Amniotic stem cell (primary cell): ENCODE measurements at places on chromosomes 2 and 18.

GRCh38 chr2:206379886-206380285 is 63.4 kb upstream of the ADAM23 start:
- no peak for DNase-seq

DNA sequence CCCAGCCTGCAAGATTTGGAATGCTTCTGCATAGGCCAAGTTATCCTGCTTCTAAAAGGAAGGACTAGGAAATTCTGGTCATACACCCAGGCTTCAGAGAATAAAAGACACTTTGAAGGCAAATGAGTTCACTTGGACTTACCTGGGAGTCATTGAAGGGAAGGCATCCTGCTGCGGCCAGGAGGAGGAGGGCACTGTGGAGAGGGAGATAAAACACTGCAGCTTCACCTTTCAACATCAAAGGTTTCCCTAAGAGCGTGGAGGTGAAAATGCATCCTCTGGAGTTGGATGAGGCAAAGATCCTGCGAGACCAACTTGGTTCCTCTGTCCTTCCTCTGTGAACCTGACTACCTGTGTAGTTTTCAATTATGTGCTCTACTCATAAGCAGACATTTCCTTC is 79.5 kb upstream of the RIOK3 start:
- DNase-seq = no peak

- no peak for DNase-seq
Measured at GRCh38 chr2:65656160-65656718, 223.8 kb upstream of the SPRED2 start.

DNA sequence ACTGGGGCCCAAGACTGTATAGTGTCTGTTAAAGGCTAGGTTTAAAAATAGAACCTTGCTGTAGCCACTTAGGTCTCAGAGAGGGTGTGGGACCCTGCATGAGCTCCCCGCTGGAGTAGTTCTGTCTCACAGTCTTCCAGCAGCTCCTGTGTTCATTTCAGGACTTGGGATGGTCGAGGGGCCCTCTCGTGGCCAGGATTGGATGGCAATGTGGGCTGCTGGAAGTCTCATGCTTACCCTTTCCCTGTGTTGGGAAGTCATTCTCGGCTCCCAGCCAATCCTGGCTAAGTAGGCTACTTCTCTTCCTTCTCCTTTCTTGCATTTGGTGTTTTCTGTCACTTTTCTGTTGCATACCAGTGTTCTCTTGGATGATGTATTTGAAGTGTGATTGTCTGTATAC is 284.0 kb upstream of the GCFC2 start:
- no peak for DNase-seq

GRCh38 chr2:137747509-137747908 is 216.8 kb upstream of the HNMT start:
- DNase-seq = no peak

GRCh38 chr2:43178602-43179542 is 47.5 kb downstream of the ZFP36L2 start:
- peak; percentile 27 for DNase-seq

DNA sequence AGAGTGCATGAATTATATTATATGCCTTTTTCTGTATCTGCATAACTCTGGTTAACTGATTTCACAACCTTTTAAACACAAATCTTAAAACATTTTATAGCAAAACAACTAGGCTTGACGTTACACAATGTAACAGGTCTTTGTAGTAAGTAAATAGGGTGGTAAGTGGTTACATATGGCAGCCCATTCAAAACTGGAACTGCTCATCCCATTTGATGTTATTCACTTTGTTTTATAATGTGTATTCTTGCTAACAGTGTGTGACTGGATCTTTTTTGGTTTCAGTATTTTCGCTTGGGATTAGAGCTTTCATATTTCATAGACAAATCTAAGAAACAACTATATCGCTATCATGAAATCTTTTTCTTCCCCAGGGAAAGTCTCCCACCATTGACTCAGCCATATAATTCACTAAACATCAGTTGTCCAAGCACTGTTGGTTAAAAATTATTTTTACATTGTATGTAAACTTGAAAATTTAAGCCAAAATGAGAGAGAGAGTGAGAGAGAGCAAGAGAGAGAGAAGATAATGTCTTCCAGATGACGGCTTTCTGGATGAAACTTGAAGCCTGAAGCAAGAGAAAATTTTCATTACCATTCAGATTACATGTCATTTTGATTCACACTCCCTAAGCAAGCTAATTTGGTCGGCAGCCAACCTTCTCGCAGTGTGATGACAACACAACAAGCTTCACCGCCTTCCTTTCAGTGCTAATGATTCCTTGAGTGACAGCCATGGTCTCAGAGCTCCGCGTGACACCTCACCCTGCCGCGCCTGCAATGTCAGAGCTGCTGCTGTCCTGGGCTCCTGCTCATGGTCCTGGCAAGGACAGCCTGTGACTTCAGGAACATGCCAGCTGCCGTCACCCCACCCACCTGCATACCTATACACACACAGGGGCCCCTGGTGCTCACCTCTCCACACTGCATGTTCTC is 946.9 kb upstream of the SOX11 start:
- DNase-seq = no peak

DNA sequence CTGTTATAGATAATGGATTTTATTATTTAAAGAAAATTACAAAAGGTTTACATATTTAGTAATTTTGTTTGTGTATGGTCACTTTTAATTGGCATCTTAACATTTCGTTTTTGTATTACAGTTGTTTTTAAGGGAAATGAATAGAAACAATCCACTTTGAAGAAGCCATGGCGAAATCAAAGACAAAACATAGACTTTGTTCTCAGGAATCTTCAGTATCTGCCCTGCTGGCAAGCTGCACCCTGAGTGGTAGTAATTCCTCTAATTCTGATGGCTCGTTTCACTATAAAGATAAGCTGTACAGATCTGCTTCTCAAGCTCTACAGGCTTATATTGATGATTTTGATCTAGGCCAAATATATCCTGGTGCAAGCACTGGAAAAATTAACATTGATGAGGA is 2.7 kb downstream of the C18orf54 start:
- no peak for DNase-seq

GRCh38 chr2:236684504-236685256 is 115.1 kb downstream of the ACKR3 start:
- no peak for DNase-seq

DNA sequence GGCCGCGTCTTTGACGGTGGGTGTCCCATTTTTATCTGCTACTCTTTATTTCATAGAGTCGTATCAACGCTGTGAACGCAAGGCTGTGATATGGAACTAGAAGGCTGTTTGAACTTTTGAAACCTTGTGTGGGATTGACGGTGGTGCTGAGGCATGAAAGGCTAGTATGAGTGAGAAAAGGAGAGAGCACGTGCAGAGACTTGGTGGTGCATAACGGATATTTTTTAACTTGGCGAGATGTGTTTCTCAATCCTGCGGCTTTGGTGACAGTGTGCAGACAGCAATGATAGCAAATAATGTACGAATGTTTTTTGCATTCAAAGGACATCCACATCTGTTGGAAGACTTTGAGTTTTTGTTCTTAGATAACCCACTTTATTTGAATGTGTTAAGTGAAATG is 6.2 kb downstream of the HES6 start:
- no peak for DNase-seq

- no peak for DNase-seq
Measured at GRCh38 chr2:216540920-216541319, 42.3 kb downstream of the RPL37A start.

GRCh38 chr2:164657129-164657528 is 35.8 kb upstream of the GRB14 start:
- DNase-seq = peak; percentile 35

DNA sequence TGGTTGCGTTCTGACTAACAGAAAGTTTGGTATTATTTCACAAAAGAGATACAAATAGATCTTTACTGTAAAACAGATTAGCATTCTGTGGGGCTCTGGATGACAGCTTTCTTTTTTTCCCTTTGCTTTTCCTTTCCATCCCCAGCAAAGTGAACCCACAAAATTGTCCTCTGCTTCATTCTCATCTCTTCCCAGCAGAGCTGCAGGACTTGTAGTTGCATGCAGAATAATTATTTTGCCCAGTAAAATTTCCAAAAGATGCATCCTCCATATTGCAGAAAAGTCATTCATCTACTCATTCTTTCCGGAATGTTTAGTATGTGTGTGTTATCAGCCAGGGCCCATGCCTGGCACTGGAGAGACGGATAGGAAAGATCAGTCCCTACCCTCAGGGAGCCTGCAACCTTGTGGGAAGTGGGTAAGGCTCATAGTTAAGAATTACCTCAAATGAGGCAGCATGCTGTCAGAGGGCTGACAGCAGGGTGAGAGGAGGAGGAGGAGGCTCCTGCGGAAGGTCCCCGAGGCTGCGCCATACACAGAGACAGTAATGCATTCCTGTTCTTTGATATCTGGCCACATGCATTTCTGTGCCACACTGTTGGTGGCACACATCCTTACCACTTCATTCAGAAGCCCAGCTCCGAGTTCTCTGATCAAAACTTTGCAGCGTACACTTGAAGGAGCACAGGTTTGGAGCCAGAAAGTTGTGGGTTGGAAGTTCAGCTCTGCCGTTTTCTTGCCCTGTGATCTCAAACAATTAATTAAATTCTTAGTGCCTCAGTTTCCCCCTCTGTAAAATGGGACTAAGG is 225.4 kb downstream of the MYCN start:
- no peak for DNase-seq

- DNase-seq = no peak
Measured at GRCh38 chr18:47970664-47971531, 40.4 kb upstream of the SMAD2 start.

DNA sequence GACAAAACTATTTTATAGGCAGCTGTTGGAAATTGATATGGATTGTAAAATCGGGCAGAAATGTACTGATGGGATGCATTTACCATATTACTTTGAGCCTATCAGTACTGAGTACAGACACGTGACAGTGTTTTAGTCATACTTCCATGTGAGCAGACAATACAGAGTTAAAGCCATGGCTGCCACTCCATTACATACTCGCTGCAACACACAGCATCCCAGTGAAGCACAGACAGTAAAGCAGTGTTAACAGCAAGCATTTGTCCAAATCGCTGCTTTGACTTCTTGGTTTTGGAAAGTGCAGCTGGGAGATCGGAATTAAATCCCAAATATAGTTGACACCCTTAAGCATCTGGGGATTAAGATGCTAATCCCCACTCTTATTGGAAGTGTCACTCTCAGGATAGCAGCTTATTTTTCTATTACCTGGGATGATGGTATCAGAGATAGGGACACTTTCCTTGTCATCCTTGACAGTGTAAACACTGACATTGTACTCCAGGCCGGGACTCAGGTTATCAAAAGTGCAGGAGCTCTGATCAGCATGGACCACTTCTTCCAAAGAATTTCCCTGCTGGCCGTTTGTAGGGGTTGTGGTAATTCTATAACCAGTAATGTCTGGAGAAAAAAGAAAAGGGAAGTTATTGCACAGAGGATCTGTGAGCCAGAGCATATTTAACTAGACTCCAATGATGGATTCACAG is 41.6 kb downstream of the FN1 start:
- no peak for DNase-seq

DNA sequence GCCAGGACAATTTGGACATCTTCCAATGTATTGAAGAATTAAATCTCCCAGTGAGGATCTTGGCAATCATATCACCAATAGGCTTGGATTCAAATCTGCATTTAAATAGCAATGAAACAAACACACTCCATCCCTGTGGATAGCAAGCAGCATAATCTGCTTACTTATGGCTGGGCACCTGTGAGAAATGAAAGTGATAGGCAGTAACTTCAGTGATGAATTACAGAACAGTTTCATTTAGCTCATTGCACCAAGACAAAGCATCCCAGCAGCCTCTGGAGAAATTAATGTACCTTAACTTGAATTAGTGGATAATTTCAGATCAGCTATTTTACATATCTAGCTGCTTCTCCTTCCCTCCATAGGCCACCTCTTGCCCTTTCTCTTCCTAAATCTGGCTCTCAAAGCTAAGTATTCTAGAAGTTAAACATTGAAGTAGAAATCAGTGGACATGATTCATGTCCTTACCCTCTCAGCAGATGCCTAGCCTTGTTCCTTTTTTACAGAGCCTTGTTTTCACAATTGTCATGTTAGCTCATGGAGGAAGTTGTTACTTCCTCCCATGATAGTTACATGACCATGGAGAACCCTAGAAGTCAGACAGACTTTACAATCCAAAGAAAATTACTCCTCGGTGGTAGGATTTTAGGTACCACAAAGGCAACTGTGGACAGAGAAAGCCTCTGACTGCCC is 88.5 kb upstream of the TACR1 start:
- DNase-seq = no peak

- DNase-seq = no peak
Measured at GRCh38 chr2:23635442-23636340, 250.7 kb downstream of the KLHL29 start.

DNA sequence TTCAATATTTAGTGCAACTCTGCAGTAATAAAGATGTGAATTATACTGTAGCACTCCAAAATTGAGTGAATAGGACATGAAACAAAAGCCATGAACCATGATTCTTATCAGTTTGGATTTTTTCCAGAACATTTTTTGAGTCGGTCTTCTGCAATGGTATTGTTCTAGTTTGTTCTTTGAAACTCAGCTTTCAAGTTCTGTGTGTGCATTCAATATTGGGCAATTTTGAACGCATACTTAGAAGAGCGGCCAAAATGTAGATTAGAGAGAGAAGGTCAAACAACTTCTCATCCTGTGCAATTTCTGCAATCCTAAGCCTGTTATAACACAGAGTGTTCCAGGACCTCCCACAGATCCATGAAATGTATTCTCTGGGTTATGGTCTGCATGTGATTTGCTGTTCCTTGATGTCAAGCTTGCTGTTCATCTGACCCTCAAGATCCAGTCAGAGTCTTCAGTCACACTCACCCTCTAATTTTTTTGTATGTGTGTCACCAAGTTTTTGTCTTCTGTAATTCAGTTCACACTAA is 48.3 kb downstream of the TSPYL6 start:
- no peak for DNase-seq

DNA sequence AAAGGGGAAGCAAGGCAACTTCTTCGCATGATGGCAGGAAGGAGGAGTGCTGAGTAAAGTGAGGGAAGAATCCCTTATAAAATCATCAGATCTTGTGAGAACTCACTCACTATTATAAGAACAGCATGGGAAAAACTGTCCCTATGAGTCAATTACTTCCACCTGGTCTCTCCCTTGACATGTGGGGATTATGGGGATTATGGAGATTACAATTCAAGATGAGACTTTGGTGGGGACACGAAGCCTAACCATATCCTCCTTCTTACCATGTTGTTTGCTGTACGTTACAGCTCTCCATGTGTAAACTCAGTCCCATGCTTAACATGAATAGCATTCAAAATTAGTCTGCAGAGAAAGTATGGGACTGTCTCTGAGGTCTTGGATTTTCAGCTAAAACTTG is 1096.8 kb upstream of the ACVR2A start:
- no peak for DNase-seq

GRCh38 chr2:99066075-99066958 is 75.2 kb upstream of the C2orf15 start:
- DNase-seq = peak; percentile 28

GRCh38 chr2:241009191-241009590 is 10.8 kb downstream of the SNED1 start:
- no peak for DNase-seq

GRCh38 chr18:48887905-48888772 is 62.6 kb downstream of the SMAD7 start:
- DNase-seq = no peak

GRCh38 chr2:120267348-120267747 is 14.7 kb downstream of the RALB start:
- DNase-seq = no peak

- DNase-seq = no peak
Measured at GRCh38 chr2:159046966-159047365, 78.5 kb downstream of the TANC1 start.
